ENCODE measurements at places on chromosomes 5 and 9.

DNA sequence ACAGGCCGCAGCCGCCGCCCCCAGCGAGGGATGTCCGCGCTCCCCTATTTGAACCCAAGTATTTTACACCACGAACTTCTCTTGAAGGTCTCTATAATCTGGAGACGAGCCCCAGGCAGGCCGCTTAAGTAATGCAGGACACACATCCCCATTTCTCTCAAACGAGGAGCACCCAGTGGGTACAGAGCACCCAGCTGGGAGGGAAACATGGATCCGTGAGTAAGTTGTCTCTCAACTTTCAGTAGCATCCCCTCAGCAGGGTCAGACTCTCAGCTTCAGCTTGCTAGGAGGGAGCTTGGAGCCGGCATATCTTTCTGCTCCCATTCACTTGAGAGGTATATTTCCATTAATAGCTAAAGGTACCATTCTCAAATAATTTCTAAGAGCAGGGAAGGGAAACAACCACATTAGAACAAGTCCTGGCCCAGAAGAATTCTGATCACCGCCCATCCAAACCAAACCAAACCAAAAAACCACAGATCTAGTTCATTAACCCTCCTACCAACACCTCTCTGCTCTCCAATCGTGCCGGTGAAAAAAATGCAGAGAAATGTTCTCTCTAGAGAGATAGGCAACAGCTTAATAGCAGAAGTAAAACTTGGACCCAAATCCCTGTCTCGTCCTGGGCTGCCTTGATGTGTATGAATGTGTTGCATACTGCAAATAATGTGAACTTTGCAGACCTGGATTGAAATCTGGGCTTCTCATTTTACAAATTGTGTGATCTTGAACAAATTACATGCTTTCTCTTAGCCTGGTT lies 910 bp downstream of the TDRD7 start:
- no peak for DNase-seq

GRCh38 chr5:66410122-66410521 lies 186.1 kb upstream of the MAST4 start:
- no peak for DNase-seq

- no peak for DNase-seq
These were observed 34.0 kb upstream of the SLC28A3 start for GRCh38 chr9:84374516-84374915.

DNA sequence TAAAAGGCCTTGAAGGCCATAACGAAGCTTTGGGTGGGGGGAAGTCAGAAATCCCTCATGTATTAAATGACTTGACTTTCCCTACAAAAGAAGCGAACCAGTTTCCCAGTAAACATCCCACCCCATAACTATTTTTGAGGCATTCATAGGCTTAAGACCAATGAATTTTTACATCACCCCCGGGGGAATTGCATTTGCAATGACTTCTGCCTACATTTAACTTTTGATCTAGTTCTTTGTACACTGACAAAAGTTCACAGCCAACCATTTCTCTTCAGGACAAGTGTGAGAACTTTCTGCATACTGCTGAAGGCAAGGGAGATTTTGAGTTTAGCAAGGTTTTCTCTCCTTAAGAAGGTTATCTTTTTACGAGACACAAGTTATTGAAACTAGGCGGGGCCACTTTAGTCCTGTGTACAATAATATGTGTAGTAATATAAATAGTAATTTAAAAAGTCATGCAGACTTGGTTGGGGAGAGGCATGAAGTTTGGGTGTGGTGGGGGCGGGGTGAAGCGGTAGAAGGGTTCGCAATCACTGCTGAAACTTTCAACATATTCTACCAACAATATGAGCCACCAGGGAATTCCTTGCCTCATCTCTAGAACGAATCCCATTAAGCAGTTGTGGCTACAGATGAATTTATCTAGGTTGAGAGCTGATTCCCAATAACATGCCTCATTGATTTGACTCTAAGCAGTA lies 2.5 kb downstream of the TJP2 start:
- DNase-seq, result no peak

GRCh38 chr5:53950621-53951020 lies 359.8 kb downstream of the ARL15 start:
- no peak for DNase-seq

DNA sequence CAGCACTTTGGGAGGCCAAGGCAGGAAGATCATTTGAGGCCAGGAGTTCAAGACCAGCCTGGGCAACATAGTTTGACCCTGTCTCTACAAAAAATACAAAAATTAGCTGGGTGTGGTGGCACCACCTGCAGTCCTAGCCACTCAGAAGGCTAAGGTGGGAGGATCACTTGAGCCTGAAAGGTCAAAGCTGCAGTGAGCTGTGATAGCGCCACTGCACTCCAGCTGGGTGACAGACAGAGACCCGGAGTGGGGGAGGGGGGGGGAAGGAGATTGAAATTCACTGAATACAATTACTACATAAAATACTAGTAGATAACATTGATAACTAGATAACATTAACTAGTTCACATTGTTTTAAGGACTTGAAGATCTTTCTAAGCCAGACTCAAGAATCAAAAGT lies 345.6 kb downstream of the BNC2 start:
- no peak for DNase-seq

DNA sequence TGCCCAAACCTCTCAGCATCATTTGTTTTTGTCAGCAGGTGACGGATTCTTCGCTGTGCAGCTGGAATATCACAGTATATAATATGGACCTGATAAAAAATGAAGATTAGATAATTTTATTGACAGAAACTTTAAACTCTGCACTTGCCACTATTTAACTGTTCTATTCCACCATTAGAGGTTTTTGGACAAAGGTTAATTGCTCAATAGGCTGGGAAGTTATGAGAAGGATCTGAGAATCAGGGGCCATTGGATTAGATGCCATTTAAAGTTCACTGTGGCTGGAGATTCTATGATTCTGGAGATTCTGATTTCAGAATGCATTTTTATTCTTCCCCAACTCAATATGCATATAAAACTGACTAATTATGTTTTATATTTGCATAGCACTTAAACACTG lies 59.8 kb upstream of the ANXA1 start:
- no peak for DNase-seq

DNA sequence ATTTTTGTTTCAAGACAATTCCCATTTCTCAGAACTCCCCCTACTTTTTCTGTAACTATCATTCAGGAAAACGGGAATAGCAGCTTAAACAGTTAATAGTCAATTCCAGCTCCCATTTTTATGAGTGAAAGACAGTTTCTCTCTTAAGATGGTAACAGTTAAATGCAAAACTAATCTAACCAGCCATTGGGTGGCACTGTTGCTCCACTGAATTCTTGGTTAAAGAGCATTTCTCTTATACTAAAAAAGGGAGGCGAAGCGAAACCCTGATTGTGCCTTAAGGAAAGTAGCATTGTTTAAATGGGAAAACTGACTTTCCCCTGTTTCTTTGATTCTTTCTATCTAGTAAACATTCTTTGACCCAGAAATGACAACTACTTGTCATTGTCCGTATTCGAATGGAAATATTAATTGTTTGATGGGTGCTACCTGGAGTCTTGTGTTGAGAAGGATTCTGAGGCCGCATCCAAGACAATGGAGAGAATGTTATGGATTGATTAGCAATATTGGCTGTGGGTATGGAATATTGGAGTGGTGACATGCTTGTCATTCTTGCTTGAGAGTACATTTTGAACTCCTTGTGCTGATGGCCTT lies 507.8 kb downstream of the MAT2B start:
- peak; percentile 2 for DNase-seq

DNA sequence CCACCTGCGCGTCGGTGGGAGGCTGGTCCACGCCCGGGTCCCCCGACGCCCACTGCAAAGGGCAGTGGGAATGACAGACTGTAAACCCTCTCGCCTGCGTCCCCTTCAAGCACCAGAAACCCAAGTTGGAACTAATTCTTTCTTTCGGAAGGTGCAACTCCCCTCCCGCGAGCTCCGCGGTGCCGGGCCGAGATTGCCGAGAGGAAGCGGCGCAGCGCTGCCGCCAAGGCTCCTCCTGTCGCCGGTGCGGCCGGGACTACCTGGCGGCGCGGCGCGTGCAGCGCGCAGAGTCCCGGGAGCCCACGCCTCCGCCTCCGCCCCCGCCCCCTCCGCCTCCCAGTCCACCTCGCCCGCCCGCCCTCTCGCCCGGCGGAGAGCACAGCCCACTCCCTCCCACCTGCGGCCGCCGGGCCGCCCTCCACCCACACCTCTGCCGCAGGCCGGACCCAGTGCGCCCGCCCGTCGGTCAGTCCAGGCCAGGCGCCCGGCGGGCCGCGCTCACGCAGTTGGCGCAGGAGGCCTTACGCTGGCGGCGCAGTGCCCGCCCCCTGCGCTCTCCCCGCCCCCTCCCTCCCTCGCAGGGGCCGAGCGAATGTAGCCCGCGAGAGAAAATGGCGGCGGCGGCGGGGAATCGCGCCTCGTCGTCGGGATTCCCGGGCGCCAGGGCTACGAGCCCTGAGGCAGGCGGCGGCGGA lies at the start of gene MAP3K1:
Gene MAP3K1 (plus strand): TSS at position 587 of the 695 bp plus-strand sequence. CDS start 25 bp downstream, at position 612.
- DNase-seq, result peak; percentile 60

- DNase-seq, result no peak
These were observed 58.7 kb upstream of the SPATA31C2 start for GRCh38 chr9:88197016-88197415.

DNA sequence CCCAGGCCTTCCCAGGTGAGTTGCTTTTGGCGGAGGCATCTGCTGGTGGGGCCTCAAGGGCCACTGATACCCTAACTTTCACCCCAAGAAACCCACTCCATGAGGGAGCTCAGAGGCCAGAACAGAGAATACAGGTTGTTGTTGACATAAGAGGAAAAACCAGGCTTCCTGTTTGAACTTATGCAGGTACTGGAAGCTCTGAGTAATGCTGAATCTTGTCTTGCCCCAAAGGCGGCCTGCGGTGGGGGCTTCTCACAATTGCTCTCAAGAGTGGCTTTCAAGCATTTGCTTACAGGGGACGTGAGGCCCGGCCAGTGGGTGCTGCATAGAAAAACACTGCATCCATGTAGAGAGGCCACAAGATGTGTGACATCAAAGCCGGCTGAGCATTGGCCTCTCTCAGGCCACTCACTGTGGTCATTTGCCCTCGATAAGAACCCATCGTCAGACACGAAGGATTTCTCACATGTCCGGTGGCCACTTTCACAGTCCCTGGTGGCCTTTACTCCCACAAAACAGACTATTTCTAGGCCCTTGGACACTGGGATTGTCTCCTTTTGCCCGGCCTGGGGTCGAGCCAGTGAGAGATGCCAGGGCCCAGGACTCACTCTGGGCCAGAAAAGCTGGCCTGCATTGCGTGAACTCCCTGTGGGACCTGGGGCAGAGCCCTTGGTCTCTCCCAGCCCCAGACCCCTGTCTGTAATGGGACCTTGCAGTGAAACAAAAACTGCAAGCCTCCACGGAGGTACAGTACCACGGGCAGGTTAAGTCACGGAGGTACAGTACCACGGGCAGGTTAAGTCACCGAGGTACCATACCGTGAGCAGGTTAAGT lies 34.5 kb upstream of the TCF7 start:
- DNase-seq, result no peak

- no peak for DNase-seq
These were observed 30.6 kb downstream of the HTR4 start for GRCh38 chr5:148623741-148624140.

GRCh38 chr5:175351126-175351525 lies 92.9 kb downstream of the DRD1 start:
- DNase-seq, result no peak

- no peak for DNase-seq
These were observed 212.4 kb downstream of the GNA14 start for GRCh38 chr9:77435688-77436087.

- DNase-seq, result no peak
These were observed 4.6 kb downstream of the SURF4 start for GRCh38 chr9:133371261-133371711.

GRCh38 chr5:74268297-74268696 lies 372.2 kb downstream of the ENC1 start:
- no peak for DNase-seq

- DNase-seq, result no peak
These were observed 15.1 kb upstream of the TRIM36 start for GRCh38 chr5:115184770-115185169.

GRCh38 chr9:70085241-70085640 lies 41.6 kb downstream of the MAMDC2 start:
- DNase-seq, result no peak

- DNase-seq, result no peak
These were observed 118.2 kb downstream of the BOD1 start for GRCh38 chr5:173498286-173498685.

DNA sequence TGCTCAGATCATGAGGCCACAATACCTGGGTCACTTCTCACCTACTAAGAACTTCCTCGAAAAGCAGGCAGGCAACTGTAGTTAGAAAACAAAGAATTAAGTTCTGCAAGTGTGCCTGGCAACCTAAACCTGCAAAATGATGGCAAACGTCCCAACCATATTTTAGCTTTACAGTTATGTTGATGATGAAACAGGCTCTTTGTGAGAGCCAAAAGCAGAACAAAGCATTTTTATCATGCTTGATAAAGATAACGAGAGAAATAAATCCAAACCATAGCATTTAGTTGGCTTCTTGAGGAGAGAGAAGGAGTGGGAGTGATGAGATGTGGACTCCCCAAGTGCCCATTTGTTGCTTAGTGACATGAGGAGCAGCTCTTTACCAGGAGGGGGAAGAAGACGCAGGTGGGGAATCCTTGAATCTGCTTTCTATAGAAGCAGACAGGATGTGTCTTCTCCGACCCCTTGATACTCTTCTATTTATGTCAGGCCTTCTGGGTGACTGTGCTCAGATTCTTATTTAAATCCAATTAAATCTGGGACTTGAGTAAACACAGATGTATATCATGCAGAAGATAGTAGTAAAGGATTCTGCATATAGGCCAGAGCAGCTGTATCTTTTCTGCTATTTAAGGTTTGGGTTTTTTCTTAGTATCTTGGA lies 221.2 kb downstream of the TMEM167A start:
- DNase-seq, result no peak

DNA sequence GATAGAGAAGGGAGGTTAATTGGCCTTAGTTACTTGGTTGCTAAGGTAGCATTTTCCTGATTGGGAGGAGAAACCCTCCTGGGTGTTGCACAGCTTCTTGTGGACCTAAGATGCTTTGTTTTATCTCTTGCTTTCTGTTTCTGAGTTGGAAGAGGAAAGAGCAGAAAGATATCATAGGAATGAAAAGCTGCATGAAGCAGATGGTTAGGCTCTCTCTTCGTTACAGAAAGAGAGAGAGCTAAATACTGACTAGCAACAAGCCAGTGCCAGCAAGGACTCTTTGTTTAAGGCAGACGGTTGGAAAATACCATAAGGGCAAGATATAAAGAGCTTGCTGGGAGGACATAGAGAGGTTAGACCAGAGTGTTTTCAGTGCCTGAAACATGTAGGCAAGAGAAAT lies 103.1 kb downstream of the ATG10 start:
- no peak for DNase-seq

DNA sequence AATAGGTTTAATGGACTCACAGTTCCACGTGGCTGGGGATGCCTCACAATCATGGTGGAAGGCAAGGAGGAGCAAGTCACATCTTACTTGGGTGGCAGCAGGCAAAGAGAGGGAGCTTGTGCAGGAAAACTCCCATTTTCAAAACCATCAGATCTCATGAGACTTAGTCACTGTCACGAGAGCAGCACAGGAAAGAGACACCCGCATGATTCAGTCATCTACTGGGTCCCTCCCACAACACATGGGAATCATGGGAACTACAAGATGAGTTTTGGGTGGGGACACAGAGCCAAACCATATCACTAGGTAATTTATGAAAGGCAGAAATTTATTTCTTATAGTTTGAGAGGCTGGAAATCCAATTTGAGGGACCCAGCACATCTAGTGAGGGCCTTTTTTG lies 40.0 kb downstream of the MTREX start:
- DNase-seq, result no peak
